ENCODE measurements at places on chromosomes 16 and 17.

DNA sequence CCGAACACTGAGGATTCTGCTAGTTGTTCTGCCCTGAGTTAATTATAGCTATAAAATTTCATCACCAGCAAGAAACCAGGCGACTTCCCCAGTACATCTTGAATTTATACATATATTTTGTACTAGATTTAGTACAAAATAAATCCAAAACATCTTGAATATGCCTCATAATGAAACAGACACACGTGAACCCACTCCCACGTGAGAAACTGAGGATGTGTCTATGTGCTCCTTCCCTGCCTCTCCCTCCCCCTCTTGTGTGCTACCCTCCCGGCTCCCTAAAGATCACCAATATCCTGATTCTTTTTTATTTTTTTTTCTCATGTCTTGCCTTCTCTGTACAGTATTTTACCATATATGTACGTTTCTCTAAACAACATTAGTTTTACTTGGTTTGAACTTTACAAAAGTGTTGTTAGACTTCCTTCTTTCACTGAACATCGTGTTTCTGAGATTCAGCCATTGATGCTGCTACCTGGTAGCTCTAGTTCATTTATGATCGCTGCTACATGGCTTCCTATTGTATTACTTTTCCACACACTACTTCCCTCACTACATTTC lies 1.1 kb upstream of the LCMT1 start:
- no peak for DNase-seq

DNA sequence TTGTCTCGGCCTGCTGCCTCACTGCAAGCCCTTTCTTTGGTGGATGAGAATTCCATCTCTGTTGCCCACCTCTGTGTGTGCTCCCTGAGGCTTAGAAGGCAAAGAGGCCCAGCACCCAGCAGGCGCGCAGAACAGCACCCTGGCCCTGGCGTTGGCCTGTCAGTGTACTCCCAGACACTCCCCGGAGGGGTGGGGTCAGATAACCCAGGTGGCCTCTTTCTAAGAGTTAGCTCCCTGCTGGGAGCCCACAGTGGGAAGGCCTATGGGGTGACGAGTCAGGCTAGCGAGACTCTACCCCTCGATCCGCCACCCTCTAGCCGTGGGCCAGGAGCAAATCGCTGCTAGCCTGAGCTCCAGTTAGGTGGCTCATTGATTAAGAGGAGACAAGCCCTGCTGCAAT lies 38.1 kb downstream of the SRL start:
- no peak for DNase-seq

- DNase-seq, result no peak
Measured at GRCh38 chr17:43671031-43671692, 9.4 kb upstream of the MEOX1 start.

DNA sequence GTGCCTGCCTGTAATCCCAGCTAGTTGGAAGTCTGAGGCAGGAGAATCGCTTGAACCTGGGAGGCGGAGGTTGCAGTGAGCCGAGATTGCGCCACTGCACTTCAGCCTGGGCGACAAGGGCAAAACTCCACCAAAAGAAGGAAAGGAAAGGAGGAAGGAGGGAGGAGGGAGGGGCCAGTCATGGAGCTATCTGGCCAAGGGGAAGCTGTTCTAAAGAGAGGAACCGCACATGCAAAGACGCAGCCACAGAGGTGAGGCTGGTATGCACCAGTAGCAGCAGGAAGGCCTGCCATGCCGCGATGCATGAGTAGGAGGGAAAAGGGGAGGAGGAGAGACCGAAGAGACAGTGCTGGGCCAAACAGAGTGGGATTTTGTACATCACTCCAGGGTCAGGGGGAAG lies 35.9 kb downstream of the HSBP1 start:
- no peak for DNase-seq

DNA sequence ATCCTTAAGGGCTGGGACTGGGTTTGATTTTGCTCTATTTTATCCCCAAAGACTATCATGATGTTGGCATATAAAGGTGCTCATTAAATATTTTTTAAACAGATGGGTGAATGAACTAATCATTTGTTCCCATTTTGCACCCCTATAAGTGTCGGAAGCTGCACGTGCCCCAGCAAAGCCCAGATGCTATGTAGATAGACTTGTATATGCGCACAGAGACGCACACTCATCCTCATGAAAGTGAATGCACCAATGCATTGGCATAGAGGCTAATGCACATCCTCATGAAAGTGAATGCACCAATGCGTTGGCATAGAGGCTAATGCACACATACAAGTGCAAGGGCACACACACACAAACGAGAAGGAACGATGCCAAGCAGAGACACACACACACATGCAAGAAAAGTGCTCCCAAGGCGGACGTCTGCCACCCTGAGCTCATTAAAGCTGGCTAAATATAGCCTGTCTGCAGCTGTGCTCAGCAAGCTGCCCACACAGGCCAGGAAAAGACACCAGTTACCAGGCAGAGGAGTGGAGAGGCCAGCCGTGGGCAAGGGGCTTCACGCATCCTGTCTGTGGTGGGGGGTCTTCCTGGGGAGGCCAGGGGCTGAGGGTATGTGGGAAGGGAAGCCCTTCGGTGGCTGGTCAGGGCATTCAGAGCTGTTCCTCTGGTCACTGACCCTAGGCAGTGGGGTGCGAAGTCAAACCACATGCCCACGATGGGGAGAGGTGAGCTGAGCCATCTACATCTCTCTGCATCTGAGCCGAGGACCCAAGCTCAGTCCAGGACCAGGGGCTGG lies 52.6 kb downstream of the PIMREG start:
- no peak for DNase-seq

DNA sequence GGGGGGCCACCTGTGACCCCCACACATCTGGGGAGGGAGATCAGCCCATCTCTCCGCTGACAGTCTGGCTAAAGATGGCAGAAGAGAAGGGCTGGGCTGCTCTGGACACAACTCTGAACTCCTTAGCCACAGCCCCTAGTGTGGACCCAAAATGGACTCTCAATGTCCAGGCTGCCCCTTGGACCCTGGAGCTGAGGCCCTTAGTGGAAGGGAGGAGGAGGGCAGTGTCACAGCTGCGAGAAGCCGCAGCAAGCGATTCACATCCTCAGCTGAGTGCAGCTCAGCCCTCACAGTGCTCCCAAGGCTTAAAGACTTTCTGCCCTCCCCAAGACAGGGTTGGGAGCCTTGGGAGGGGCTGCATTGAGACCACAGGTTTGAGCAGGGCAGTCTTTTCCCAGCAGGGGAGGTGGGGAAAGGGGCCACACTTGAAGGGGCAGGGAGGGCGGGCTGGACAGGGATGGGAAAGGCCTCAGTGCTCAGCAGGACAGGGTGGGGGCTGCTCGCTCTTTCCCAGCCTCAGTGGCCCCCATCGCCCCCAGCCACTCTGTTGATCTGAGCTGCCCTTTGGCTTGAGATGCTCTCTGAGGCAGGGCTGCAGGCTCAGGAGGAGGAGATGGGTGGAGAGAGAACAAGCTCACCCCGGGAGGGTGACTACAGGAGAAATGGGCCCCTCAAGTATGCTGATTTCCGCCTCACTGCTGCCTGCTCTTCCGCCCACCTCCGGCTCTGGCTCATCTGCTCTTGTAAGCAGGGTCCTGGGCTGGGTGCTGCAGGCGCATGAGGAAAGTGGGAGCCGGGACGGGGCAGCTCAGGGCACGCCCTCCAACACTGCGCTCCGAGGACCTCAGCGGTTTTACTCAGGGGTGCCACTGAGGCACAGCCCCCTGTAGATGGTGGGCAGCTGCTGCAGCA lies 50.9 kb upstream of the MTSS2 start:
- DNase-seq, result no peak

DNA sequence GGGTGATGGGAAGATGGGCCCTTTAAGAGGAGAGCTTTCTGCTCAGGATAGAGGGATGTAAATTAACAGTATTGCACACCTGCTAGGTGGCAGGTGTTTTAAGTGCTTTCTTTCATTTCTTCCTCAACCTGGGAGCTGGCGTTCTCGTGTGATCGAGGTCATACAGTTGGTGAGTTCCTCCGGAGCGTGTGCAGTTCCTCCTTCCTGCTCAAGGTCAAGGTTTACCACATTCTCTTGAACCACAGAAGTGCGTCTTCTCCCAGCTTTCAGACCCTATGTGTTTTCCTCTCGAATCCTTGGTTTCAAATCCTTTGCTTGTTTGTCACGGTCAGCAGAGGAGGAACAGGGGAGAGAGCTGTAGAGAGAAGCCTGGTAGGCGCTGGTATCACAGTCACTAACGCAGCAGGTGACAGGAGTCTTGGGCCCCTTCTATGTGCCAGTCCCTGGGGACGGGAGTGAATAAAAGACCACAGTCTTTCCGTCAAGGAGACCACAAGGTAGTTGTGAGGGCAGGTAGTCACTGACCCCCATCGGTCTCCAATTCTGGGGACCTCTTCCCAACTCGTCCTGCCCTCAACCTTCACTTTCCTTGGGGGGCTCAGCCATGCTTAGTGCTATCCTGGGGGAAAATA lies 791 bp downstream of the DNAI2 start:
- no peak for DNase-seq

DNA sequence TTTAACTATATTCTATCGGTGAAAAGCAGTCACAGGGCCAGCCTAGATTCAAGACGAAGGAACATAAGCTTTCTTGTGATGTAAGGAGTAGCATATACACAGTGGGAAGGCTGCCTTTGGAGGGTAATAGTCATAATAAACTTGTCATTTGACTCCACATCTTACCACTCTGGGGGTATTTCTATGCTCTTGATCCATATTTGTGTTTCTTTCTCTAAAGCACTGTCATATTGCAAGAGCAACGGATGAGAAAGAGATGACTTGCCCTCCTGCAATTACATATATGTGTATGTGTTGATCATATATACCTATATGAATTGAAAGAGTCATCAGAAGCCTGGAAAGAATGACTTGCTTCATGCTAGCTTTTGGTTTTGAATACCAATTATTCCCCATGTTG lies 225.4 kb upstream of the HS3ST3A1 start:
- no peak for DNase-seq

DNA sequence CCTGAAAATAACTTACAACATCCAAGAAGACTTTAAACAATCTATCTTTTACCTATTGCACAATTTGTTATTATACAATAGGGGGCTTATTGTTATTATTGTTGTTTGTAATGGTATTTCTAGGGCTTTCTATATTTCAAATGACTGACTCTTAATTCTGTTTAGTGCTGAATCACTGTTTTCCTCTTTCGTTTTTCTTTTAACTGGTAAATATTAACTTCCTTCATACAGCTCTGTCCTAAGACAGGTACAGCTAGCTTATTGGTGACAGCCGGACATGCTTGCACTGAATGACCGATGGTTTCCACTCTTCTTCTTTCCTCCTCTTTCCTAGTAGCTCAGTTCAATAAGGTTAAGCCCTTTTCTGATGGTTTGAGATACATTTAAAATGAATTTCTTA lies 11.6 kb downstream of the KRTAP9-7 start:
- DNase-seq, result no peak

DNA sequence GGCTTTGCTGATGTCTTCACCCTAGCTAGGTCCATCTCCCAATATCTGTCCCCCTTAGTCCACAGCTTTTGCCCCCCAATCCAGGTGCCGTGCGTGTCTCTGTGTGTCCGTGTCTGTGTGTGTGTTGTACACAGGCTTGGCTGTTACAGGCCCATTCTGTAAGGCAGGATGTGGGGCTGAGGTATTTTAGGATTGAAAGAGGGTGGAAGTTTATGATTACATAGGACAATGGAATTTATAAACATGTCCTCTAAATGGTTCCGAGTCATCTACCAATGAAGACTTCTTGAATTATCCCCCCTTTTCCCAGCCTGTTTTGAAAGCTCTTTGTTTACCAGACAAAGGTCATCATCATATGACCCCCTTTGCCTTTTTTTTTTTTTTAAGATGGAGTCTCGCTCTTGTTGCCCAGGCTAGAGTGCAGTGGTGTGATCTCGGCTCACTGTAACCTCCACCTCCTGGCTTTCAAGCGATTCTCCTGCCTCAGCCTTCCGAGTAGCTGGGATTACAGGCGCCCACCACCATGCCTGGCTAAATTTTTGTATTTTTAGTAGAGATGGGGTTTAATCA lies 21.9 kb downstream of the ACE start:
- DNase-seq, result no peak

DNA sequence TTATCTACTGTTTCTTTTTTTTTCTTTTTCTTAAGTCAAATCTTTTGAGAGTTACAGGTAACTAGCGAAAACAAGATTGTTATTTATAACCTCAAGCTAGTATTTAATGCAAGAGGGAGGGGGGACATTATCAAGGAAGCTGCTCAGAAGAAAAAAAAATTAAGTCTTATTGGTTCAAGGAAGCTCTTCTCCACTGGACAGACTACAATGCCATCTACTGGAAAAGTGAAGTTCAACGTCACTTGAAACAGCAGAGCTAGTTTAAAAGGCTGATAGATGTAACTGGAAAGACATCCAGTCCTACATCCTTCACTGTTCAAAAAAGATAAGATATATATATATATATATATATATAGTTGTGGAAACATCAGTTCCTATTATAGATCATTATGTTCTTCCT lies 418.0 kb upstream of the PSMD7 start:
- DNase-seq, result no peak

DNA sequence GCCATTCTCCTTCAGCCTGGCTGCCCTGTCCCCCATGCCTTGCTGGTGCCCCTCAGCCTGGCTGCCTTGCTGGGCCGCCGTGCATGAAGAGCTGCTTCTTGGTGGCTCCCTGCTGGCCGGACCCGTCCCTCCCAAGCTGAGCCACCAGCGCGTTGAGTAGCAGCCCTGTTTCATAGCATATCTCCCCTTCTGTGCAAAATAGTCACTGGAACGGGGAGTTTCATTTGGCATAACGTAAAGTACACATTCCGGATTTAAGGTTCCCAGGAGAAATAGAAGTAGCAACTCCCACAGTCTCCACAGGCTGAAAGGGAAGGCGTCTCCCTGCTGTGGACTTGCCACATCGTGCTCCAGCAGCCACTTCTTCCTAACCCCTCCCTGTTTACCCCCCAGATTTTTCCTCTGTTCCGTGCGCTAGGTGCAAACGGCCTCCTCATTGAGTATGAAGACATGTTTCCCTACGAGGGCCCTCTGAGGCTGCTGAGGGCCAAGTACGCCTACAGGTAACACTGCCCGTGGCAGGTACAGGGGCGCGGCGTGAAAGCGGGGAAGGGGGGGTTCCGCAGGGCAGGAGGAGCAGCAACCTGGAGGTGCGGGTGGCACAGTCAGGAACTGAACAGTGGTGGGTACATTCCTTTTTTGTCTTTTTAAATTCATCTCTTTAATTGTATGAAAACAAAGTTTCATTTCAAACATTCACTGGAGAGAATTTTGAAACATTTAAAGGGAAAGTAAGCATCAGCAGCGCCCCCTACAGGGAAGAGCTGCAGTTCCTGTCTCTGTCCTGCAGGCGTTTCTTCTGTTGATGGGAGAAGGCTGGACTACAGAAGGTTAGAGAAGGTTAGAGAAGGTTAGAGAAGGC lies 5.8 kb upstream of the OGFOD3 start:
- DNase-seq, result no peak

DNA sequence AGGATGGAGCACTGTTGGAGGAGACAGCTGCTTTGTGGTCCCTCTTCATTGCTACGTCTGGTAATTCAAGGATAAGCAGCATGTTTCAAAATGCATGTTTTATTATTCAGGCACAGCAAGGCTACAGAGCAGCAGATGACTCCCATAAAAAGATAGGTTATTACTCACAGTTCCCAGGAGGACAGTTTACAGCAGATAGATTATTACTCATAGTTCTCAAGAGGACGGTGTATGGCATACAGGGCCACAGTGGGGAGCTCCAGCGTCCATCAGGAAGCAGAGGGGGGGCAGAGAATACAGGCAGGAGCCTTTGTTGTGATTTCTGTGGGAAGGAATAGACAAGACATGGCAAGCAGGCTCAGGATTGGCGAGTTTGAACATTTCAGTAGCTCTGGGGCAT lies 72.9 kb downstream of the DNAH9 start:
- DNase-seq, result no peak
